ENCODE measurements at places on chromosomes 4 and X.

GRCh38 chrX:38870361-38870895 lies 69.2 kb downstream of the MID1IP1 start:
- no peak for DNase-seq

DNA sequence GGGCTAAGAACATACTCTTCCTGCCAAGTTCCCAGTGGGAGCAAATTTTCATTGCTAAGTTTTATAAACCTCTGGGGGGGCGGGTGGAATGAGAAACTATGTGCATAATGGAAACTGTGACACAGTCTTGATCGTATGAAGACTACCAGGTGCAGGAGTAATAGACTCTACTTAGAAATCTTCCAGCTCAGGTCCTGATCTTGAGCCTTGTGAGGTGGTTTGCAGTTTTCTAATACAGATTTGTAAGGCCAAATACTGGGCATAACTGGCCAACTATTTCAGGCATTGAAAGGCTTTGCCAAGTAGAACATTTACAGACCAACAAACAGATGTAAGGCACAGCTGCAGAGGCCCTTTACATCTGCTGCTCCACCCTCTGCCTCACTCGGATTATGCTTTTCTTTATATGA lies 89.7 kb upstream of the CBR4 start:
- no peak for DNase-seq

DNA sequence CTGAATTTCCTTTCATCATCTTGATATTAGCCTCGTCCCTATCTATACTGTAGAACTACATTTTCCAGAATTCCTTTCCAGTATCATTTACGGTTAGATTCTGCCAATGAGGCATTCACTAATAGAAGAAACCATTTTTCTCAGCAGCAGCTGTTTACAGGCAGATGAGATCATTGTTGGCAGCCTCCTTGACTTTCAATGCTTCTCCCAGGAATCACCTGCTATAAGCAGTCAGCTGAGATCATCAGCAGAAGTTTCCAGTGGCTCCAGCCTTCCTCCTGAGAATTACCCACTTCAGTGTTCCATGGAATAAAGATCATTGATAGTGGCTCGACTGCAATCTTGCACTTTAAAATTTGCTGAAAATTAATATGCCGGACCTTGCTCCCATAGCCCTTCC lies 157.3 kb upstream of the TET2 start:
- DNase-seq = no peak

- DNase-seq = no peak
Observed at GRCh38 chr4:87835743-87836142, 3.0 kb downstream of the MEPE start.

- no peak for DNase-seq
Observed at GRCh38 chr4:101294597-101294996, 52.7 kb downstream of the PPP3CA start.

- no peak for DNase-seq
Observed at GRCh38 chr4:162115333-162115732, 48.5 kb downstream of the FSTL5 start.

DNA sequence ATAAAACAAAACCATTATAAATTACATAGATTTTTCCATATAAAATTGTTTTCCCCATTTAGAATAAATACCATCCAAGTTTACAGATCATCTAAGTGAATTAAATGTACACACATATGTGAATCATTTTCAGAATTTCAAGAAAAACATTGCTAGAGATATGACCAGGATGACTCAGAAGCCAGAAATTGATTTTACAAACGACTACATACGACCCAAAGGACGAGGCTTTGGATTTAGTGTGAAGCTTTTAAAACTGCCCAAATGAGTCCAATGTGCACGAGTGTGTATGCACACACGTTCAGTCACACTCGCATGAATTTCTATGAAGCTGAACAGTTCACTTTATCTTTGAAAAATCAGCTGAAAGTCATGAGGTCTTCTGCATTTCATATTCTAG lies 37.9 kb downstream of the MFAP3L start:
- no peak for DNase-seq

GRCh38 chr4:97952763-97953162 lies 190.5 kb downstream of the STPG2 start:
- DNase-seq = no peak

DNA sequence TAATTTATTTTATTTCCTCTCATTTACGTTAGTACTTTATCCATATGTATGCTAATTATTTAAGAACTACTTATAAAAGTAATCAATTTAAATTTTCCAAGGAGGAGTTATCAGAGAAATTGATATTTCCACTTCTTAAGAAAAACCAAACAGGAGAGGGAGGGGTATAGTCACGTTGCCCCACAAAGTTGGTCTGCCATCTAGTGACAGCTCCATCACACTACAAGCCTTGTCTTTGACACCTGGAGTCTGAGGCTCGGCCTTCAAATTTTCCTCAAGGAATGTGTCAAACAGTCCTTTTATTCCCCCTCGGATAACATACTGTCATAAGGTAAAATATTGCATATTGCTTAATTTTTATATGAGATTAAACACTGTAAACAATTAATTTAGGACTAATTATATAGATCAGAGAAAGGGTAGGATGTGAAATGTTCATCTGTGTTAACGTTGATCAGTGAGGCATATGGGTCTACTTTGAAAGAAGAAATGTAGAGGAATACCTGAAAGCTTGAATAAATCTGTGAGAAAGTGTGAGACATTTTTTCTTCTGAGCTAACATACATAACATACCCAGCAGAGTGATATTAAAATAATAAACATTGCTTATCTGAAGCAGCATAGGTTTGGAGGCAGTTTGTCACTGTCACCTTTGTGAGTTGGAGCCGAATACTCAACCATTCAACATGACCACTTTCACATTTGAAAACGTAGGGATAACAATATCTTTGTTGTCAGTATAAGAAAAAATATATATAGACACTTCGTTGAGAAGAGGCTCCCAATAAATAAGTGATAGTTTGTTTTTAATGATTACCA lies 114.4 kb downstream of the GLRA3 start:
- DNase-seq = peak; percentile 21

DNA sequence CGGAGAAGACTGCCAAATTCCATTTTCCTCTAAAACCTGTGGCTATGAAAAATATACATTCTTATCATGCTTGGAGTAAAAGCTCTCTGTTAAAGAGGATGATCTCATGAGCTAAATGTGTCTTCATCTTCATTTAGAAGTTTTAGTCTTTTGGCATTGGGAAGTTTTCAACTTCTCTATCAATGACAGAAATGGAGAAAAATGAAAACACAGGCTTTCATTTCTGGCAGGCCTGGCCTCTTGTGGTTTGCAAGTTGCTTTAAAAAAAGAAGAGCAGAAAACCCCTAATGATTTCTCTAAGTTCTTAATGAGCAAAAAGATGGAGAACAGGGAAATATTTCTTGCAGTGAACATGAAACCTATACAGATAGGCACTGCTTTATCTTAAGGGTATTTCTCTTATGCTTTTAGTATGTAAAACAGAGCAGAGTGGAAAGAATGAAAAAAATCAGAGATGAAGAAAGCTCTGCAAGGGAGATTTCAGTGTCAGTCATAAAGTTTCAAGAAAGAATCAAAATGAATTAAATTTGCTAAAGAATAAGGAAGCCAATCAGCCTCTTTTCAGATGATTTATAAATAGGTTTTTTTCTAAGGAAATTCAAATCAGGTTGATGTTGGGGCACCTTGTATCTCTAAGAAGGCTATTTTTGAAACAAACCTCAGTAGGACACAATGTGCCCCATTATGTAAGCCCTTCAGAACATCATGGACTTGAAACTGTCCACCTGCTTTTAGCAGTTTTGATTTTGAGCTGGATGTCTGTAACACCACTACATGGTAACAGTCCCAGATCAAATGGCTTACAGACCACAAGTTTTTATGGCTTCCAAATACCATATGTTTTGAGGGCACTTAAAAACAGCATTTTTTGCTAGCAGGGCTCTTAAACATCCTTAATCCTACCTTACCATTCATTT lies 225.0 kb downstream of the GRIA3 start:
- no peak for DNase-seq

DNA sequence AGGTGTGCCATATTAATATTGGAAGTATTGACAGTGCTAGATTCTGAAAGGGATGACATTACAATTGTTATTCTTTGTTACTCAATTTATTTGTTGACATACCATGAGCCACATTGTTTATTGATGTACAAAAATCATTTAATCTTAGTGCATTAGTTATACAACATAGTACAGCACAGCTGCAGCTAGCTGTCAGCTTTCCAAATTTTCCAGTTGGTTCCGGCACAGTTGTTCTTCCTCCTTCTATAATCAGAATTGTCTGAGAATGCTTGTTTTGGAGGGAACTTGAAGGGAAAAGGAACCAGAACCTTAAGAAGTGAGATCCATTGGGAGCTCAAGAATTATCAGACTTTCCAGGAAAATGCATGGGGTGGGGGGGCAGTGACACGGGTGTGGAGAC lies 281.4 kb downstream of the ZIC3 start:
- DNase-seq = no peak

DNA sequence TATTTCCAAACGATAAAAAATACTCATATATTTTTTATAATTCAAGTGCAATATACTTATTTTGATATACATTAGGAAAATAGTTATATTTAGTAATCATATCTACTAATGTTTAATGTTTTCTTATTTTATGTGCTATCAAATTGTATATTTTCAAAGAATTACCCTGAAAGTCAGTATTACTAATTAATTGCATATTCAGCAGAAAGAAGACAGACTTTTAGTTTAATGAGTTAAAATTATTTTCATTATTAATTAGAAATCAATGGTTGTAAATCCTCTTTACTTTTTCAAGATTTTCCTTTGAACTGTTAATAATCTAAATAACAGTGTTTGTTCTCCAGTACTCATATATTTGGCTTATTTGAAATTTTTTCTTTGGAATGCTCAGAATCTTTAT lies 181.3 kb upstream of the NDST4 start:
- no peak for DNase-seq

GRCh38 chr4:55834086-55834795 lies 14.7 kb downstream of the EXOC1L start:
- no peak for DNase-seq

- DNase-seq = no peak
Observed at GRCh38 chr4:154276496-154276895, 215.1 kb downstream of the DCHS2 start.

GRCh38 chrX:130034178-130034577 lies 51.7 kb downstream of the BCORL1 start:
- no peak for DNase-seq

GRCh38 chr4:75321484-75321883 lies 192.7 kb downstream of the RCHY1 start:
- no peak for DNase-seq

GRCh38 chrX:71365356-71365874 lies 742 bp upstream of the TAF1 start:
- DNase-seq = no peak
